Stimulated activated CD4-positive, alpha-beta T cell treated with anti-CD3 and anti-CD28 coated beads, Interleukin-1b, Interleukin-23, amount 100 ng/mL, for 24 hours (primary cell): ENCODE measurements at places on chromosomes 11 and 22.

- DNase-seq = no peak
Measured at GRCh38 chr11:118902336-118903203, 18.9 kb downstream of the CXCR5 start.

GRCh38 chr22:26483043-26483438, 542 bp downstream of the HPS4 start:
- DNase-seq = no peak

GRCh38 chr11:10522921-10523320, 18.1 kb downstream of the RNF141 start:
- no peak for DNase-seq

GRCh38 chr11:131288521-131289091, 81.8 kb upstream of the NTM start:
- no peak for DNase-seq

DNA sequence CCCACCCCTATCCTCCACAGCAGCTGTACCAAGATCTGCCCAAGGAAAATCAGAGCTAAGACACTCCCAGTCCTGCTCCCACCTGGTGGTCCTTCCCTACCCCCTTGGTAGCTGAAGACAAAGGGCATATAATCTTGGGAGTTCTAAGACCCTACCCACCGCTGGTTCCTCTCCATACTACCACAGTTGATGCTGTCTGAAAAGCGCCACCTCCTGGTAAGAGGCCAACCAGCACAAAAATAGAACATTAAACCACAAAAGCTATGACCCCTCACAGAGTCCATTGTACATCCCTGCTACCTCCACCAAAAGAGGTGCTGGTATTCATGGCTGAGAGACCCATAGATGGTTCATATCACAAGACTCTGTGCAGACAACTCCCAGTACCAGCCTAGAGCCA, 161.5 kb upstream of the ARHGAP42 start:
- no peak for DNase-seq

GRCh38 chr22:22942511-22943329, 55.1 kb downstream of the IGLL5 start:
- peak; percentile 70 for DNase-seq

- DNase-seq = no peak
Measured at GRCh38 chr11:119846374-119846773, 117.4 kb upstream of the NECTIN1 start.

DNA sequence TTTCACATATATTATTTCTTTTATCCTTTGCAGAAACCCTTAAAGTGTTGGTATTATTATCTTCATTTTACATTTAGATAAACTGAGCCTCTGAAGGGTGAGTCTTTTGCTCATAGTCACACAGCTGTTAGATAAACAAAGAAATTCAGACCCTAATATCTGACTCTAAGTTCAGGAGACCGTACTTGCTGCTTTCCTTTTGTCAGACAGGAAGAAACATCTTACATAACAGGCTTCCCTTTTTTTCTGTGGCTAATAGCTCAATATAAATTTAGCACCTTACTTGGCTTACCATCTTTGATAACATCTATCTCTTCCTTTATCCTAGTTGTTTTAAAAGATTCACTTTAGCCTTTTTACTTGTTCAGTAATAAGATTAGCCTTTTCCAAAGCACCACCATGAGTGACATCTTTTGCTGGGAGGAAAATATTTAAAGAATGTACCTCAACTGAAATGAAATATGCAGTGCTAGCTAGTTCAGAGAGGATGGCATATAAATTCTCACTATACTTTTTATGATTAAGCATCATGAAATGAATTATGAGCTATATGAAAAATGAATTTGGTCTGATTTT, 128.6 kb downstream of the WNT11 start:
- no peak for DNase-seq

DNA sequence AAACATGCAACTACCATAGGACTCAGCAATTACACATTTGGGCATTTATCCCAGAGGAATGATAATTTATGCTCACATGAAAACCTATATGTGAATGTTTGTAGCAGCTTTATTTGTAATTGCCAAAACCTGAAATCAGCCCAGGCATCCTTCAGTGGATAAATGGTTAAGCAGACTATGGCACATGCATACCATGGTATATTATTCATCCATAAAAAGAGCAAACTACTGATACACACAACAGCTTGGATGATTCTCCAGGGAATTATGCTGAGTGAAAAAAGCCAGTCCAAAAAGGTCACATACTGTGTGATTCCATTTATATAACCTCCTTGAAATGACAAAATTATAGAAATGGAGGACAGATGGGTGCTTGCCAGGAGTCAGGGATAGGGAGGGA, 86.7 kb downstream of the ALX4 start:
- DNase-seq = no peak

GRCh38 chr11:111624608-111625007, 22.4 kb downstream of the SIK2 start:
- no peak for DNase-seq

DNA sequence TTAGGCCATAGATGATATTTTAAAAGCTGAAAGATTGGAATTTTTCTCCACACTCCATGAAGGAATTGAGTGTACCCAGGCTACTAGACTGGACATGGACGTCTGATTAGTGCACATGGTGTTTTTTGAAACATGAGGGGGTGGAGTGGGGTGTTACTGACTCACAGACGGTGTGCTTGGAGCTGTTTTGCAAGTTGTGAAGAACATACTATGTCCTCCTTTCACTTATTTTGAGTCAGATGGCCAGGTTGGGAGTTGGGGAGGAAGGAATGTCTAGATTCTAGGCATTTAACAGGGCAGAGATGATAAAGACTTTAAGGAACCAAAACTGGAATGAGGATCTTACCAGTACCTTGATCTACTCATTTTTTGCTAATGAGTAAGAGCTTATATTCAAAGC, 158.1 kb upstream of the MTNR1B start:
- DNase-seq = no peak

DNA sequence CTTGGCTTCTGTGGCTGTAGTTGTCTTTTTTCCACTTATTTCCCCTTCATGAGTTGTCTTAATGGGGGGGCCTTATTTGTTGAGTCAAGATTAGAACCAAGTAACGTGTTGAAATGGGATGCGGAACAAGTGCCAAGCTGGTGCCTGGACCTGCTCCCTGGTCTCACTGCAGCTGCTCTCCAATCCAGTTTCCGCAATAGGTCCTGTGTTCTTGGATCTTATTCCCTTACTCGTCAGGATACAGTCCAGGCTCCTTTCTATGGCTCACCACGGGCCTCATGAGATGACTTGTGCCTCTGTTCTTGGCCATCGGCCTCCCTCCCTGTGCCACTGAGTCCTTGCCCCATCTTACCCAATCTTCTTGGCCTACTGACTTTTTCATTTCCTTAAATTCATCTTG, 159.6 kb upstream of the CADM1 start:
- no peak for DNase-seq
